Stomach (tissue), 19 donors: ENCODE measurements at places on chromosomes 5 and 9.

GRCh38 chr9:28600226-28600625 is 1026.9 kb upstream of the C9orf72 start:
- no peak overlapping the region for H3K4me3 ChIP-seq
- no peak for DNase-seq
- no peak overlapping the region for H3K27ac ChIP-seq

- H3K27ac ChIP-seq = no peak overlapping the region
- no peaks in the 10 kb centered on the region for H3K27me3 ChIP-seq
- no peak overlapping the region for H3K4me3 ChIP-seq
- no peak for DNase-seq
- no peaks in the 10 kb centered on the region for H3K36me3 ChIP-seq
These were observed 146.6 kb downstream of the TTLL11 start for GRCh38 chr9:121946465-121946864.

- H3K4me3 ChIP-seq = no peak overlapping the region
- H3K4me1 ChIP-seq = no peaks in the 10 kb centered on the region
- H3K27ac ChIP-seq = no peak overlapping the region
- no peaks in the 10 kb centered on the region for H3K36me3 ChIP-seq
These were observed 168.6 kb downstream of the MPDZ start for GRCh38 chr9:13110766-13111417.

DNA sequence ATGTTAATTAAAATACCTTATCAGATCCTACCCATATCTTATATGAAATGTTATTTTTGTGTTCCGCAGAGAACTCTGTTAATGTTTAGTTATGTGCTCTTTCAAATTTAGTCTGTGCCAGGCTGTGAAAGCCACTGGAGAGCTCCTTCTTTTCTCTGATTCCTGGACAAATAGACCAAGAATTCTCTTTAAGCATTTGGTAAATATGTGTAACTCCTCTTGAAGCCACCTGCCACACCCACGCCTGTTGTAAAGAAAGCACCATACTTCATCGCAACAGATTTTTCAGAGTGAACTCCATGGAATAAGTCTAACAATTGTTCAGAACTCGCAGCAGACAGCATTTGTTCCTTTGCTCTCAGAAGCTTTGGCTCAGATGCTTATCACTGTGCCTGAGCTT is 301.1 kb downstream of the FAM170A start:
- DNase-seq = no peak
- no peaks in the 10 kb centered on the region for H3K36me3 ChIP-seq
- no peaks in the 10 kb centered on the region for H3K4me1 ChIP-seq

DNA sequence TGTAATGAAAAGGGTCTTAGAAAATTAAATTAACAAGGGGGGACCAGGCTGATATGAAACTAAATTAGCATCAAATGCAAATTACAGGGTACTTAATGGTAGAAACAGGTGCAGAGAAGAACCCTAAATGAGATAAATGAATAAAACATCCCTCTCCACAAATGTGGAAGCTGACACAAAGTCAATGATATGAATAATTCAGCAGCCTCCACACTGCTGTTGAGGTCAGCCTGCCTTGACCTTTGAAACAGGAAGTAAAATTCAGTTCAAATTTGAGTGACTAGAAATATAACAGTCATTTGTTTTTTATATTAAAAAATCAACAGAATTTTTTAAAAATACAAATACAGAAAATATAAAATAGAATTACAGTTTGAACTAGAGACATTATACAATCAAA is 40.0 kb downstream of the EBF1 start:
- no peaks in the 10 kb centered on the region for H3K36me3 ChIP-seq
- DNase-seq = no peak
- peaks cover 37% of the 10 kb centered on the region for H3K27me3 ChIP-seq
- H3K4me3 ChIP-seq = no peak overlapping the region

GRCh38 chr5:42121401-42121800 is 196.3 kb downstream of the FBXO4 start:
- H3K36me3 ChIP-seq = no peaks in the 10 kb centered on the region
- no peaks in the 10 kb centered on the region for H3K4me1 ChIP-seq
- H3K27me3 ChIP-seq = no peaks in the 10 kb centered on the region
- H3K4me3 ChIP-seq = no peak overlapping the region

DNA sequence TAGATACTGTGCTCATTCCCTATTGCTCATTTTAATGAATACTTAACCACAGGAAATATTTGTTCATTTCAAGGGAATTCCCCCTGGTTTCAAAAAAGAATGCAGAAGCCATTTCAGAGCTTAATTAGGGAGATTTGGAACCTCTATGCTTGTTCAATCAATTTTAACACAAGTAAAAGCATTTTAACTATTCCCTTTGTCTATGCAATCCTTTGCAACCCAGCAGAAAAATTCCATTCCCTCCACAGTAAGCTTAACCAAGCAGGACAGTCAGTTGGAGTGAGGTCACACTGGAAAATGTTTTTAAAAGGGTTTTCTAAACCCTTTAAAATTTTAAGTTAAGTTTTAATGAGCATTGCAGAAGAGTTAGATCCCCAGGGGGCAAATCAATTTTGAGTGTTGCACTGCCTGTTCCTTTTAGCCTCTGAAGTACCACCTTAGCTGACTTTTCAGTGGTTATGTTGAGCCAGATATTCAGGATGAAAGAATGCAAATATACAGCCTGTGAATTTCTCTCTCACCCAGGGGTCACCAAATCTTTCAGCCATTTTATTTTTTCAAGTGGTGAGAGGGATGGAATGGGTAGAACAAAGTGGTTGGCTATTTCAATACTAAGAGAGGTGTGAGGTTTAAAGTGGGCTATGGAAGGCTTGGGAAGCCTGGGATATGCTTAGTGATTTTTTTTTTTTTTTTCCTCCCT is 356.2 kb upstream of the NUDT12 start:
- H3K36me3 ChIP-seq = no peaks in the 10 kb centered on the region
- no peak overlapping the region for H3K27ac ChIP-seq
- no peak for DNase-seq
- H3K4me3 ChIP-seq = no peak overlapping the region
- no peaks in the 10 kb centered on the region for H3K4me1 ChIP-seq
- H3K27me3 ChIP-seq = no peaks in the 10 kb centered on the region
